ENCODE measurements at places on chromosomes 6 and 20.

- no peak for DNase-seq
Observed at GRCh38 chr6:160931378-160932310, 59.9 kb upstream of the MAP3K4 start.

DNA sequence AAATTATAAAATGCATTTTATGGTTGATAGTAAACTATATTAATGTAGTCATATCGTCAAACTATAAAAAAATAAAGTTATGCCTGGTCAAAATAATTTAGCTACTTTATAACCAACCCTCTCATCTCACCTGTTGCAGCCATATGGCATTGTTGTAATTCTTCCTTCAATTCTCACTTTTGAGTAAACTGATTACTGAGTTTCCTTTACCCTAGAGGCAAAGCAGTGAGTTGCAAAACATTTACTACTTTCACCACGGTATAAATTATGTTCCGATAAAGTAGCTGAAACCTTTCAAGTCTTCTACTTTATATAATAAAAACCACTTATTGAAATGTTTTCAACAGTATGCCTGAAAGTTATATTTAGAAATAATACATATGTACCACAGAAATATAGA lies 113.8 kb downstream of the AHI1 start:
- DNase-seq = no peak

- DNase-seq = no peak
Observed at GRCh38 chr6:167268683-167269280, 22.3 kb upstream of the UNC93A start.

- no peak for DNase-seq
Observed at GRCh38 chr6:158004701-158005095, 23.0 kb downstream of the SYNJ2 start.

GRCh38 chr6:157774153-157775135 lies 48.6 kb upstream of the SNX9 start:
- no peak for DNase-seq

DNA sequence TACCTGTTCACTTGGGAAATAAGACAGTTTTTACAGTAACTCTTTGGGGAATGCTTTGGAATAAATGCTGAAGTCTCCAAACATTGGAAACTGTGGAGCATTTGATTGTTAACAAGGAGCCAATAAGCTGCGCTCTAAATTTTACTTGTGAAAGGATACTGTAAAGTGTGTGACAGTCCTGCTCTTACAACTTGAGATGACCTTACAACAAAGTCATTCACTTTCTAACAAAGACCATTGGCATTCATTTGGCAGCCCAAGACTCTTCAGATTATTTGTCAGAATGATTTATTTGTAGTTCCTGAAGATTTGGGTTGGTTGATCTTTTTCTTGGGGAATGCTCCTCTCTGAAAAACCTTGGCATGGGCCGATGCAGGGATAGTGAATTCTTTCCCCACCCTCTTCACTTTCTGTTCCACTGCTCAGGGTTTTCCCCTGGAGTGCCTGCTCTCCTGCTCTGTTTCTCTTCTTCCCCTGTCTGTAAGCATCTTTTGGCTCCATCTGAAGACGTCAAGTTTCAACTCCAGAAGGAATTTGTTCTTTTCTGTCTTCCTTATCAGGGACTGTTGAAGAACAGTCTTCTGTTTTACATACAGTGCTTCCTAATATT lies 116.4 kb downstream of the AKAP7 start:
- DNase-seq = no peak

GRCh38 chr20:44780226-44780625 lies 30.1 kb downstream of the RIMS4 start:
- peak; percentile 9 for DNase-seq

DNA sequence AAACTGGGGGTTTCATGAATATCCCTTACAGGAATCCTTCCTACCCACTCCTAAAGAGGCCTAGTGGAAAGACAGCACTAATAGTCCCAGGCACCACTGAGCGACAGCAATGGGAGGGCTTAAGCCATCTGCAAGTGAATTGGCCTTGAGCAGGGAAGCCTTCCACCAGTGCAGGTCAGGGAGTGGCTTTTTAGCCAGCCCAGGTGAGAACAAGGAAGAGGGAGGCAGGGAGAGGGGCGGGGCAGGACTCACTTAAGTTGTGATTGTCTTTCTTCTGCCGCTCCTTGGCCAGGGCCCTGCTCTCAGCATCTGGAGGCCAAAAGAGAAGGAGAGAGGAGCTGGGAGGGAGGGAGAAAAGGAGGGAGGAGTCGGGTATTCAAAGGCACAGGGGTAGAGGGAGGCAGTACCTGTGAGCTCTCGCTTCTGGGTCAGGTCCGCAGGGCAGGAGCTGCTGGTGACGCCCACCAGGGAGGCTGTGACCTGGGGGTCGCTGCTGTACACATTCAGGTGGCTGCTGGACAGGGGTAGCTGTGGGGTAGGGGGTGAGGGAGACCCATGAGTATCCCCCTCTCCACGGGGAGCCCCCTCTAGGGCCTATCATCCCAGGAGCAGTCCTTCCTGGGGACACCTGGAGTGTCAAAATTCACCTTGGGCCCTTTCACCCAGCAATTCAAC lies 47.8 kb downstream of the TFEB start:
- no peak for DNase-seq

Data from midbrain (tissue), 1 donor.